ENCODE measurements at places on chromosomes 2 and 18.
A peak's percentile ranks its signal among the peaks of the same experiment; 100 is the strongest.

DNA sequence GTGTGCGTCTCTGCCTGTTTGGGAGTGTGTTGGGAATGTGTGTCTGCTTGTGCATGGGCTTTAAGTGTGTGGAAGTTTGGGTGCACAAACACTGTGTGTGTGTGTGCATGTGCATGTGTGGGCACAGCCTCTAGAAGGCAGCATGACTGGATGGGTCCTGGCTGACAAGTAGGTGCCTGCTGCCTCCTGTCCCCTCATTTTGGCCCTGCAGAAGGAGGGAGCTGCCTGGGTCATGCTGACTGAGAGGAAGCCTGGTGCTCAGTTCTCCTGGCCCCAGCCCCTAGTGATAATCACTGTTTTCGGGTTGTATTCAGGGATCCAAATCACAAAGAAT lies 34.1 kb downstream of the GLI2 start:
- DNase-seq = no peak

GRCh38 chr2:128451084-128452023 lies 132.7 kb upstream of the HS6ST1 start:
- no peak for DNase-seq

DNA sequence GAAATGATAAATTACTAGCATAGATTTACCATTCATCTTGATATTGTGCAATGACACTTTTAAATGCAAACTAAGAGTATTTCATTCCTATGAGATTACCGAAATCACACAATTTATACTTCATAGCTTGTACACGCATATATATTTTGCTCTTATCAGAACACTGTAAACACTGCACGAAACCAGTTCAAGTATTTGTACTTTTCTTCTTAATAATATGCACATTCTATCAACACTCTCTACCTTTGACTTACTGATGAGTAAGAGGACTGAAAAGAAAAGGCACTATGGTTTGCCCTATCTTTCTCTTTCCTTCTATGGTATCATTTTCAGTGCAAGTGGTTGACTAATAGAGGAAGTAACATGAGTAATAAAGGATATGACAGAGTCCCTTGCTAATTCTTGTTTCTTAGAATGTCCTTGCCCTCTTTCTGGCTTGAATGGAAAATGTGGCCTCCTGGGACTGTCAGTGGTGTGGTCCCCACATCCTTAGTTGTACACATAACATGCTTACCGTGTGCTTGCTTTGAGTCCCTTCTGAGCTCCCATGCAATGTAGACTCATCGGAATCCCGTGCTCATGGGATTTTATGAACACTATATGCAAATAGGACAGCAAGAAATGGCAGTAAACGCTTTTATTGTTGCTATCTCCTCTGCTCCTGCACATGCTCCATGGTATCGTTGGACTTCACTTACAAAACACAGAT lies 363.5 kb upstream of the TNP1 start:
- peak; percentile 36 for DNase-seq

- DNase-seq = no peak
Measured at GRCh38 chr2:111676291-111676822, 207.6 kb downstream of the ANAPC1 start.

GRCh38 chr18:24530630-24531111 lies 70.2 kb downstream of the HRH4 start:
- no peak for DNase-seq

DNA sequence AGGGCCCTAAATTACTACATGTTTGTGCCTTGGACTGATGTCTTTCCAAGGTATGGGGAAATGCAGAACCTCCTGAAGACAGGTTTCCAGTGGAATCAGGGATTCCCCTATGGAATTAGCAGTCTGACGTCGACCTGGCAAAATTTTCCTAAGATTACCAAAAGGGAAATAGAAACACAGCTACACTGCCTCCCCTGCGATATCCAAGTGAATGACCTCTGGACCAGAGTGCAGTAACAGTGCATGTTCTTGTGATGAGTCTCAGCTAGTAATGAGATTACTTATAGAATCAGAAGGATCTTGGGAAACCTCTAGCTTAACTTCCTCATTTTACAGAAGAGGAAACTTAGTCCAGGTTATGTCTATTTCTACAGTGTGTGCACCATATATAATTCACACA lies 21.3 kb upstream of the CHST9 start:
- no peak for DNase-seq

DNA sequence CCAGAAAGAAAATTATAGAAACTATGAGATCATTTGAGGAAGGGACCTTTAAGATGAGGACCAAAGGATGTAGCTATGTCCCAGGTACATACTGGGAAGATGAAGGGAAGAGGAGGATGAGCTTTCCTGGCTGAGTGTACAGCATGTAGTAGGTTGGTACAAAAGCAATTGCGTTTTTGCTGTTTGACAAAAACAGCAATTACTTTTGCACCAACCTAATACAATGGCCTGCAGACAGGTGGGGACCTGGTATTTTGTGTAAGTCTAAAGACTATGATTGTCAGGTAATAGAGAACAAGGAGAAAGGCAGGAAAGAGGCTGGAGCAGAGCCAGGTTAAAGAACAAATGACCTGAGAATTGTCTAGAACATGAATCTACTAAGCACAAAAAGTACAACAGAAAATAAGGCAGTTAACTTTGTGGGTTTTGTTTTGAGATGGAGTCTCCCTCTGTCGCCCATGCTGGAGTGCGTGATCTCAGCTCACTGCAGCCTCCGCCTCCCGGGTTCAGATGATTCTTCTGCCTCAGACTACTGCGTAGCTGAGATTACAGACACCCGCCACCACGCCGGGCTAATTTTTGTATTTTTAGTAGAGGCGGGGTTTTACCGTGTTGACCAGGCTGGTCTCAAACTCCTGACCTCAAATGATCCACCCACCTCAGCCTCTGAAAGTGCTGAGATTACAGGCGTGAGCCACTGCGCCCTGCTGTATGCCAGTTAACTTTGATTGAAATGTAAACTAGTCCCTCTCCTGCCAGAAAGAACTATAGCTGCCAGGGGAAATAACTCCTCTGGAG lies 3.2 kb upstream of the TGOLN2 start:
- no peak for DNase-seq

- DNase-seq = peak; percentile 61
Measured at GRCh38 chr2:1750933-1751766, 6.8 kb upstream of the PXDN start.

- no peak for DNase-seq
Measured at GRCh38 chr2:25286723-25287483, 54.8 kb downstream of the DNMT3A start.

- no peak for DNase-seq
Measured at GRCh38 chr2:62884514-62884913, 166.1 kb upstream of the OTX1 start.

DNA sequence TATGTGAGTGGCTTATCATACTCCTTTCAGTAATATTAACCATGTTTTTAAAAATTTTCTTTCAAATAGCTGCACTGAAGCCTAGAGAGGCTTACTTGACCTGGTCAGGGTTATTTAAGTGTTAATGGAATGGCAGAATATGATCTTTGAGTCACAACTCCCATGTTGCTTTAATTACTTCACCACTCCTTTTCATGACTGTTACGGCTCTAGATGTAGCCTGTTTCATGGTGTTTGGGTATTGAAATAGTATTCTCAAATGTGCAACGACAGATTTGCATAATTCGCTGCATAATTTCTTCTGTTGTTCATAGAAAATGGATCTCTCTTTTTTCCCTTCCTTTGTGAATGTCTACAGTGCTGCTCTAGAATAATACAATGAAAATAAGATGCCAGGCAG lies 51.6 kb upstream of the PLA2R1 start:
- no peak for DNase-seq

DNA sequence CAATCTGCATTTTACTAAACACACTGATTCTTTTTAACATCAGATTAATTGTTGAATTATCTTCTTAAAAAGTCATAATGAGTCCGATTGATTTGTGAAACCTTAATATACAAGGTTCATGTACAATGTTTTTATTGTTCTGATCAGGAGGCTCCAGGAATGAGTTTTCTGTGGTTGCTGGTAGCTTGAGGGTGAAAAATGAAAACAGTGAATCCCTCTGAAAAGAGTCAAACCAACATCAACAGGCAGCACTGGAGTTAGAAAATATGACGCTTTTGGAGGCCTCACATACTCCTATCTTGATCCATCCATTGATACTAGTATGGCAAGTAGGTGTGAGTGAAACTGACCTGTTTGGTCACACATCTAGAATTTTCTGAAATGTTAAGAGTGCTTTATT lies 216.3 kb upstream of the ETAA1 start:
- no peak for DNase-seq

GRCh38 chr2:196262606-196263005 lies 91.2 kb upstream of the STK17B start:
- no peak for DNase-seq

DNA sequence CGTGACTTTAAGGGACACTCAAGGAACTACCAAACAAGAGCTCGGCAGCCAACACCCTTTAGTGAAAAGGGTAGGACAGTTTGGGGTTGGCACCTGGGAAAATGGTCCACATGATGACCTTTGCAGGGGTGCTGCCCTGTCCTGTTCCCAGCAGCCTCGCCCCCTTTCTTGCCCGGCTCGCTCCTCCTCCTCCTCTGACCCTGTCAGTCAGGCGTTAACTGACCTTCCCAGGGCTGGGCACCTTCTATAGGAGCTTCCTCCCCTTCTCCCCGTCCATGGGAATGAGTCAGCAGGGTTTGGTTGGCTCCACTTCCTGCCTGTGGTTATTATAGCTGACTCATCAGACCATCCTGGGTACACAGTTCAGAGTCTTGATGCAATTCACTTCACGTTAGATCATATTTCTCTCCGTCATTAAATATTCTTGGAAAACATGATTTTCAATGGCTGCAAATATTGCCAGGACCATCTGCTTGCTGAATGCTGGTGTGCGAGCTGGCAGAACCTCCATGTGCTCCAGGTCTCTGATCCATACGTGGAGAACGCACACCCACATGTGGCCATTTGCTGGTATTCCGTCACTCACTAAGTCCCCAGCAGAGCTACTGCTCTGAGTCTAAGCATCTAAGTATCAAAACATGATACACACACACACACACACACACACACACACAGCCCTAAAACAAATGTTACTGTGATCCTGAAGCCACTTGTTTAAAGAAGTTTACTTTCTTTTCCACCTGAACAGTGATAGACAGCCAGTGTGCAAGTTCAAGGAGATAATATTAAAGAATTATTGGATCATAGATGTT lies 185.0 kb downstream of the ANAPC1 start:
- DNase-seq = peak; percentile 92

- DNase-seq = no peak
Measured at GRCh38 chr2:27209621-27210401, 2.0 kb upstream of the ATRAID start.

- no peak for DNase-seq
Measured at GRCh38 chr2:96773922-96774321, 13.2 kb downstream of the CNNM4 start.

DNA sequence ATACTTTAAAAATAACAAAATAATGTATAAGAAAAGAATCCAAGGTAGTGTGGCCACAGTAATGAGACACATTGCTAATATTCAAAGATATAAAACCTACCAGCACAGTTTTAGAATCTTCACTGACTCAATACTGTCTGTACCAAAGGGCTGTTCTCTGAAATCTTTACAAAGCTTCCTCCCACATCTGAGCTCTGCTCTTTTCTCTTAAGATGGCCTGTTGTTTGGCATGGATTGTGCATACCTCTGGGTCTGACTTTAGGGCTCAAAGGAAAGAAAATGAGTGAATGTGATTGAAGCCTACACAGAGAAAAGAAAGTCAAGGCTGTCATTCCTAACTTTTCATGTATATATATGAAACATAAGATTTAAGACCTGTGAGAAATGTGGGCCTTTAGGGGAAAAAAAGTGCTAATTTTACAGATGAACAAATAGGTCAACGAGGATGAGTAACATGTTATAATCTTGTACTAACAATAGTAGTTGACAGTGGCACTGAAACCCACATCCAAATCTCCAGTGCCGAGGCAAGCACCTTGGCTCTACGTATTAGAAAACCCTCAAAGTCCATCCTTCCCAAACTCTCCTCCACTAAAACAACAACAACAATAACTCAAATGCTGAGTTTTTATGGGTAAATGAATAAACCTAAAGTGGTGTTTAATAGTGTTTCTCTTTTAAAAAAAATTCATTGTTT lies 114.2 kb downstream of the ZNF521 start:
- no peak for DNase-seq

DNA sequence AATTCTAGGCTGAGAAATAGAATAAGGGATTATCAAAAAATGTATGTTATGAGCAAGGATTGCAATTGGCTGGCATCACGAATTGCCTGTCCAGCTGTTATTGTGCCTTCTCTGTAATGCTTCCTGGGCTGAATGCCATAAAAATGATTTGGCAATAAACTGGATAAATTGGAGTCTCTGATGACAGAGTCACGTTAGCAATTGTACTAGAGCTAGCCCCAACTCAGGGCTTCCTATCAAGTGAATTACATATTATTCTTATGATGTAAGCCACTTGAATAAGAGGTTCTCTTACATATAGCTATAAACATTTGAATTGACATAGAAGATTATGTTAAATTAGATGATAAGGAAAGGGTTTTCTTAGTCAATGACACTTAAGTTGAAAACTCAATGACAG lies 607.5 kb upstream of the REG3G start:
- no peak for DNase-seq

DNA sequence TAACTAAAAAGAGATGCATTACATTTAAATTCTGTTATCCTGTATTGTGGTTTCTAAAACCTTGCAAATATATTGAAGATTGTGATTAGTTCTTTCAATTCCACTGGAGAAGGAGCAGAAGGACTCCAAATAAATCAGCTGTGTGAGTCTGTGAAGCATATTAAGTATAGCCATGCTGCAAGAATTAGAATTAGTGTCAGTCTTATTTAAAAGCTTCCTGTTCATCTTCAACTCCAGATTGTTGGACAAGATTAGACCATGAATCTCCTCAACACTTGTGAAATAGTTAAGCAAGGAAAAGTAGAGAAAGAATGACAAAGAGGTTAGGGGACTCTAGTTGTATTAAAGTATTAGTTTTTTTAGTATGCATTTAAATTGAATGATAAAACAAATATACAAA lies 92.5 kb upstream of the LRP1B start:
- no peak for DNase-seq

GRCh38 chr2:47935071-47935470 lies 28.8 kb upstream of the FBXO11 start:
- no peak for DNase-seq

- DNase-seq = no peak
Measured at GRCh38 chr2:186399082-186399644, 86.9 kb upstream of the ZC3H15 start.

- DNase-seq = peak; percentile 87
Measured at GRCh38 chr2:9655441-9656269, 24.9 kb upstream of the YWHAQ start.

DNA sequence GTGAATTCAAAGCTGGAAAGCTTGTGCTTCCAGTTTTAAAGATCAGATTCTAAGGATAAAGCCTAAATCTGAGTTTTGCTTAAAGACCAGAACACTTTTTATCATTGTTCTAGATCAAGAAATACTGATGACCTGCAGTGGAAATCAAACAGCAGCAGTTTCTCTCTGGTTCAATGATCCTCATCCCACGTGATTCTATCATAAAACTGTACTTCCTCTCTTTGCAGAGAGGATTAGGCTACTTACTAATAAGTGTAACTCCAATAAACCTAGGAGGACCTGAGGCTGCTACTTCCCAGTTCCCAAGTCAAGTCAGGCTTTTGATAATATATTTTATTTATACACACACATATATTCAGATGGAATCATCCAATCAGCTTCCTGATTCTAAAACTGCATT lies 81.9 kb downstream of the TCF4 start:
- no peak for DNase-seq
